NAMALWA (cell line): ENCODE measurements at places on chromosomes 7 and 10.
A peak's percentile ranks its signal among the peaks of the same experiment; 100 is the strongest.

GRCh38 chr10:102948786-102949185 lies 30.7 kb downstream of the CNNM2 start:
- no peak for DNase-seq

- no peak for DNase-seq
Measured at GRCh38 chr7:112510001-112510742, 29.4 kb downstream of the LSMEM1 start.

- DNase-seq = no peak
Measured at GRCh38 chr10:117552156-117552631, 9.6 kb downstream of the EMX2 start.

DNA sequence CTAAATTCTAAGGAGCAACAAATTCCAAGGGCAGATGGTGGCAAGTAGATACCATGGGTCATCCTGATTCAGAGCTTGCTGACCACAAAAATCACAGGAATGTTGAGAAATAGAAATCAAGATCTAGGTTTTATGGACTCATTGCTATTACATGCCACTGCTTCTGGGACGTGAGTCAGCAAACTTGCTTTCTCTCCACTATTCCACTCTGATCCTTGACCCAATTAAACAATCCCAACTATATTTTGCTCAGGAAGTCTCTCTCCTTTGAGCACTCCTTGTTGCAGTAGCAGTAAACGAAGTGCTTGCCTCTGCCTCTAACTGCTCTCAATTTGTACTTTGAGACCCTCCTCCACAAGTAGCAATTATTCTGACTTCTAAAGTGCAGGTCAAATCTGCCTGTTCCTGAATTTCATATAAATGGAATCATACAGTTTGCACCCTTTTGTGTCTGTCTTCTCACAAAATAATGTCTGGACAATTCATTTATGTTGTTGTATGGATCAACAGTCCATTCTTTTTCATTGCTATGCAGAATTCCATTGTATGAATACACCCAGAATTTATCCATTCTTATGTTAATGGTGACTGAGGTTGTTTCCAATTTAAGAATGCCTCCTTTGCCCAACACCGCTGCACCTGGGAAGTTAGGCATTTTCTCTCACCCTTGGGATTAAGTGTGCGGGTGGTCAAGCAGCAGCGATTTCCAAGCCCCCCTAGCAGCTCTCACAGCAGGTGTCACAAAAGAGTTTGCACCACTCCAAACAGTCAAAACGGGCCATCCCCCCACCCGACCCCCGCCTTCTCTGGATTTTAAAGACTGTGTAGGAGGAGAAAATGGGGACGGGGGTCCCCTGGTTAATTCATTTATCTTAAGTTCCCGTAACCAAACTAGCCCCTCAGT lies 35.9 kb downstream of the ACSM6 start:
- DNase-seq = no peak

DNA sequence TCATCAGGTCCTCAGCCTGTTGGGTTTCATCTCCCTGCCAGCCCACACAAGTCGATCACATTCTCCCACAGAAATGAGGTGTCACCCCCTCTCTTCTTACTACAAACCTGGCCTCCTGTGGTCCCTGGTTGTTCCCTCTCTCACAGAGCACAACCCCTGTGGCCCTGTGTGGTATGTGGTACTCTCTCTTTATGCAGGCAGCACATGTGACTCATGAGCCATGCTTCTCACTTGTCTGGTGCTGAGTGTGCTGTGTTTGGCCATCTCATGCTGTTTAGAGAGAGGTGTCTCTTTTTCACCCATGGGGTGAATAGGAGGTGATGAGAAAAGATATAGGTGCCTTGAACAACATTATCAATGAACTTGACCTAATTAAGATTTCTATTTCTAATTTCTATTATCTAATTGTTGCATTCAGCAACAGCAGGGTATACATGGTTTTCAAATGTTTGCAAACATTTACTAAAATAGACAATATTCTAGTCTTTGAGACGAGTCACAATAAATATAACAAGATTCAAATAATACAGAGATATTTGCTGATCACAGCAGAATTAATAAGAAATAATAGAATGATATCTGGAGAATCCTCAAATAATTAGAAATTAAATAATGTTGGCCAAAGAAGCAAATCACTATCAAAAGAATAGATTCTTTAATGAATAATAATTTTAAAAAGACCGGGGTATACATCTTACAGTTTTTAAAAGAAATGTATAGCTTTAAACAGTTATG lies 633.8 kb upstream of the IGFBP3 start:
- no peak for DNase-seq

GRCh38 chr7:52831321-52831720 lies 204.1 kb upstream of the POM121L12 start:
- DNase-seq = no peak

DNA sequence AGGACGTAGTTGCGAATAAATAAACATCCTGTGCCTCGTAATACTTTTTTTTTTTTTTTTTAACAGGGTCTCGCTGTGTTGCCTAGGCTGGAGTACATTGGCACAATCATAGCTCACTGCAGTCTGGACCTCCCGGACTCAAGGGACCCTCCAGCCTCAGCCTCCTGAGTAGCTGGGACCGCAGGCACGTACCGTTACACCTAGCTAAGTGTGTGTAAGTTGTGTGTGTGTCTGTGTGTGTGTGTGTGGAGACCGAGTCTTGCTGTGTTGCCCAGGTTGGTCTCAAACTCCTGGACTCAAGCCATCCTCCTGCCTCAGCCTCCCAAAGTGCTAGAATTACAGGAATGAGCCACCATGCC lies 573 bp upstream of the PON2 start:
- DNase-seq = no peak

- no peak for DNase-seq
Measured at GRCh38 chr10:35372329-35372728, 36.0 kb downstream of the CCNY start.

DNA sequence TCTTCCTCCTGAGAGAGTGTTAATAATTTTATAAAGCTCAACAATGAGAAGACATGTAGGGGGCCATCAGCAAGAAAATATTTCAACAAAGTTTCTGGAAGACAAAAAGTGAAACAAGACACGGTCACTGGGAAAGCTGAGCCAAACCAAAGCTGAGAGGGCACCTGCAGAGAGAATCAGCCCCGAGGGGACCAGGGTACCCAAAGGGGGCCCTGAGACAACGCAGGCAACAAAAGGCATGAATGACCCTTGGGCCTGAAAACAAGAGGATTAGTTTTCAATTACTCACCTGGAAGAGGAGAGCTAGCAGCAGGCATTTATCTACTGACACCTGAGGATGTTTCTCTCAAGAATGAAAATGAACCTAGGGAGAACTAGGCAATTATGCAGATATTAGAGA lies 461.2 kb upstream of the MGMT start:
- DNase-seq = no peak

- peak; percentile 80 for DNase-seq
Measured at GRCh38 chr10:120942806-120943413, 91.7 kb downstream of the WDR11 start.

DNA sequence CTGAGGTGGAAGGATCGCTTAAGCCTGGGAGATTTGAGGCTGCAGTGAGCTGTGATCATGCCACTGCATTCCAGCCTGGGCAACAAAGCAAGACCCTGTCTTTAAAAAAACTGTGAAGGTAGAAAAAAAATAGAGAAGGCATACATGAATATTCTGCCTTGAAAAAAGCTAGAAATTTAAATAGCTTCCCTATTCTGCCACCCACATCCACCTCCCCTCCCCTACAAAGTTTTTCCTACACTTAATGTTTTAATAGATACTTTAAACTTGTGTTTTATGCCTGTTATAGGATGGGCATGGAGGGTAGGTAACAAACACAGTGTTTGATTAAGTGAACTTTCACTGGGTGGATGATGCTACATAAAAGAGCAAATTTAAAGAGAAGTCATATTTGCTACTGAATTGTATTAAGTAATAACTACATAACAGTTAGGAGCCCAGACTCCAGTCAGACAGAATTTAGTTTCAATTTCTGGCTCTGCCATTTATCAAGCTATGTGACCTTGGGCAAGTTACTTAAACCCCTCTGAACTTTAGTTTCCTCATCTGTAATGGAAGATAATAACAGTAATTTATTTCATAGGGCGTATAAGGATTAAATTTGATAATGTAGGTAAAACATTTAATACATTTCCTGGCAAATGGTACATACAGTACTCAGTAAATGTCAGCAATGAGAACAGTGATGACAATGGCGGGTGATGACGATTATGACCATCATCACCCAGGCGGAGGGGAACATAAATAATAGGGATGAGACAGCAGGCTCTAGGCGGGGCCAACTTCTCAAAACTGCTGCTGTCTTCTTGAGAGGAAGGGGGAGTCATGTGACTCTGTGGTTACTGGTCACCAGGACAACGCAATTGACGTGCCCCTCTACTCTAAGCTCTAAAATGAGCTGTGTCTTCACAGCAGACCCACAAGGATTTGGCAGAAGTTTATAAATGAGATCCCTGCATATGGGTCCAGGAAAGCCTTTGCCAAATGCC lies 15.8 kb downstream of the DNMBP start:
- DNase-seq = peak; percentile 95

GRCh38 chr7:20351901-20352300 lies 21.2 kb downstream of the ITGB8 start:
- no peak for DNase-seq

DNA sequence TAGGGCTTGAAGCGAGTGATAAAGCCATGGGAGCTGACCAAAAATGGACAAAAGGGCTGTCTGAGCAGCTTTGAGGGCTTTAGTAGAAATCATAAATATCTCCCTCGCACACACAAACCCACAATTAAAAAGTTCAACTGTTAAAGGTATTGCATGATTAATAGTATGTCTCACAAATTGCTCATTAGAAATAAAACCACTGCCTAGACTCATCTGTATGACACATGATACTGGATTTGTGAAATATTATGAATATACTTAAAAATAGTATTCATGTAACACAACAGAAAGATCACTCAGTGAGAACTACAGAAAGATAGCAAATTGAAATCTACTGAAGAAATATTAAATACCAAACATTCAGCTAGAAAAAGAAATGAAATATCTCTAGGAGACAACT lies 11.9 kb upstream of the PTPN12 start:
- DNase-seq = no peak

DNA sequence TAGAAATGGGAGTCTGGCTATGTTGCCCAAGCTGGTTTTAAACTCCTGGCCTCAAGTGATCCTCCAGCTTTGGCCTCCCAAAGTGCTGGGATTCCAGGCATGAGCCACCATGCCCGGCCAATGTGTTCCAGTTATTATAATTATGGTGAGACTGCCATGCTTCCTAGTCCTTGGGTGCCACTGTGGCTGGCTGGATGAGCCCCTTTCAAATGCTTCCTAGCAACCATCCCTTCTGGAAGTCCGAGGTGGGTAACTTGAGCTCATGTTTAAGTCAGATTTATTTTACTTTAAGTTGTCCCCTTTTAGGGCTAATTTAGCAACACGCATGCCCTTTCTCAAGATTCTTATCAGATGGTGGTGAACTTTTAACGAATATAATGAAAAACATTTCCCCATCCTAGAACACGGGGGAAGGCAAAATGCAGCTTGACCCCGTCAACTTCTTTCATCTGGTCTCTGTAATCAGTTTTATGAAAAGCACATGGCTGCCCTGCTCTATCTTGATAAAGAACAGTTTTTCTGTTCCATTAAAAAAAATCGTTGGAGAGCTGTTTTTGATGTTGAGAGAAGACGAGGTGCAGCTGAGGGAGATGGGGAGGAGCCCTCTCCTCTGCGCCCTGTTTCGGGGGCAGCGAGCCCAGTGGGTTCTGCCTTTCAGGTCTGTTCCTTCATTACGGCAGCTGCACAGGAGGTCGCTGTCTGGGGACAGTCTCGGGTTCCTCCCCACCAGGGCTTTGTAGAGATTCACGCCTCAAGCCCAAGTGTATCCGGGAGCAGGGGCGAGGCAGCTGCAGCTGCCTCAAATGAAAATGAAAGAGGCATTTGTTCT lies 61.0 kb upstream of the MKI67 start:
- no peak for DNase-seq

GRCh38 chr7:116216956-116217571 lies 6.7 kb downstream of the TES start:
- DNase-seq = no peak

- peak; percentile 34 for DNase-seq
Measured at GRCh38 chr7:113394856-113395255, 276.5 kb upstream of the SMIM30 start.

- DNase-seq = no peak
Measured at GRCh38 chr10:85992324-85992723, 374.3 kb downstream of the GRID1 start.

GRCh38 chr10:69439813-69440506 lies 11.3 kb upstream of the TSPAN15 start:
- no peak for DNase-seq

GRCh38 chr7:102122026-102122425 lies 164.6 kb upstream of the SH2B2 start:
- peak; percentile 35 for DNase-seq

GRCh38 chr10:68135362-68135761 lies 26.1 kb downstream of the MYPN start:
- no peak for DNase-seq

GRCh38 chr10:6297951-6298381 lies 95.2 kb downstream of the PFKFB3 start:
- no peak for DNase-seq

GRCh38 chr10:117425974-117426566 lies 50.8 kb upstream of the PDZD8 start:
- DNase-seq = no peak

DNA sequence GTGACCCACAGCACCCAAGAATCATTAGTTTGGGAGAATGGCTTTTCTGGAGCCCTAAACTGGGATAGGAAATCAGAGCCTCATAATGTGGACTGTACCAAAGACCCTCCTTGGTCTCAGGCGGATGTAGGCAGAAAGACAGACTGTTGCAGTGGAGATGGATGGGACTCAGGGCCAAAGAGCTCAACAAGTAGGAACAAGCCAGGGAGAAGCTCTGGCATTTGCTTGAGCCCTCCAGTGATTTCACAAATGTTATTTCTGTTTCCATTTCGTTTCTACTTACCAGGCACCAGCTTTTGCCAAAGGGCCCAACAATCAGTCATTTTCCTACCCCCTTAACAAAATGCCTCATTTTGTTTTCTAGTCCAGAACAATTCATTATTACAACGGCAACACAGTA lies 762.7 kb downstream of the KCNMA1 start:
- DNase-seq = no peak

DNA sequence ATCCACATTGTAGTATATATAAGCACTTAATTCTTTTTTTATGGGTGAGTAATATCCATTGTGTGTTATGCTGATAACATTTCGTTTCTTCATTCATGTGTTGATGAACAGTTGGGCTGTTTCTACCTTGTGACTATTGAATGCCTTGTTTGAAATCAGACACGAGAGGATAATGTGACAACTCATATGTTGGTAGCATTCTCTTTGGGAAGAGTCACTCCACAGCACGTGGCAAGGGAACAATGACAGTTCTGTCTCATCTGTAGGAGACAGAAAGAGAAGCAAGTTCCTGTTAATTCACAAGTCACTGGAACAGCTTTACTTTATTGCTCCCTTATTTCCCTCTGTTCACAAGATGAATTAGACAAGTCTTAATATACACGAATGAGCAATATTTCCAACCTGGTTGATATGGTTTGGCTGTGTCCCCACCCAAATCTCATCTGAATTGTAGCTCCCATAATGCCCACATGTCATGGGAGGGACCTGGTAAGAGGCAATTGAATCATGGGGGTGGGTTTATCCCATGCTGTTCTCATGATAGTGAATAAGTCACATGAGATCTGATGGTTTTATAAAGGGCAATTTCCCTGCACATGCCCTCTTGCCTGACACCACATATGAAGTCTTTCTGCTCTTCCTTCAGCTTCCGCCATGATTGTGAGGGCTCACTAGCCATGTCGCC lies 125.3 kb downstream of the SEC23IP start:
- no peak for DNase-seq
